ENCODE measurements at places on chromosomes 7 and 10.

DNA sequence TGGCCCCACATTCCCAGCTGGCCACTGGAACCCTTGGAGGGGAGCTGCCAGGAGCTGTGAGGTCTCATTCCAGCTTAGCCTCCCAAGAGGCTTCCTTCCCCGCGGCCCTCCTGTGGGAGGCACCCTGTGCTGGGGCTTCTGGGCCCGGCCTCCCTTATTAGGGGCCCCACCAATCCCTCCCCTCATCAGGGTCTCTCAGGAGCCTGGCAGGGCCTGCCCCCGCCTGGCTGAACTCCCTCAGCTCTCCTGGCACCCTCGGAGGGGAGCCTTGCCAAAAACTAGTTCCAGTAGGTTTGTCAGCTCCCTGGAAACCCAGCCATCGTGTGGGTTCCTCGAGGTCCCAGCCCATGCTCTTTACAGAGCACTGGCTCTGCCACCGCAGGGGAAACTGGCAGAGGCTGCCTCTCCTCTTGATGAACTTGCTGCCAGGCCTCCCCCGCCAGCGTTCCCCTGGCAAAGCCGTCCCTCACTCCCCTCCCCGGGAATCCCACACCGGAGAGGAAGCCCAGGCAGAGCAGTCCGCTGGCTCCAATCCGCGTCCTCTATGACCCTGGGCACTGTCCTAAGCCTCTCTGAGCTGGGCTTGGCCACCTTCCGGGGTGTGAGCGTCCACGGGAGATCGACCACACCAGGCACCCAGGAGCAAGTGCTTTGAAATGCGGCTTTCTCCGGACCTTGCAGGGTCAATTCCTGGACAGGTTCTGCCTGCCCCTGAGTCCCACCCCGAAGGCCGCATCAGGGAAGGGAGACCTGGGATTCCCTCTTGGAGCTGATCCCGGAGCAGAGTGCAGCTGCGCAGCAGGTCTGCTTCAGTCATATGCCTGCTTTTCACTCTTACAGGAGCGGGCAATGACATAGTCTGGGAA, 139.8 kb downstream of the ARHGAP22 start:
- DNase-seq, result no peak

- no peak for DNase-seq
These were observed 223.8 kb downstream of the USP6NL start for GRCh38 chr10:11387551-11388222.

GRCh38 chr7:81645435-81645834, 124.4 kb downstream of the HGF start:
- no peak for DNase-seq

GRCh38 chr10:7942859-7943258, 111.6 kb upstream of the GATA3 start:
- DNase-seq, result no peak

DNA sequence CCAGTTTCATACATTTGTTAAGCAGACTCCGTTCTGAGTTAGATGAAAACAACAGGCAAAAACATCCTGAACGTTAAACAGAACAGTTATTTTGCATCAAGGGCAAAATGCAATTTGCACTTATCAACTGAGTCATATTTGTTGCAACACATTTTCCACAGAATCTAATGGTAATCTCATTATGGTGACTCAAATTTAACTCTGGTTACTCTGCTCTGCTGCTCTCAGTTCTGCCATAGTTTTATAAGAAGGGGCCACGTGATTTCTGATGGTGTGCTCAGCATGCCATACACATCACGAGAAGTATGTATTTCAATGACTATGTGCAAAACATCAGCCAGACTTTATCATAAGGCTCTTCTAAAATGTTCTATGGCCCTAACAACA, 148.8 kb downstream of the CHCHD3 start:
- DNase-seq, result peak; percentile 94

GRCh38 chr7:67022511-67022910, 25.9 kb downstream of the TYW1 start:
- DNase-seq, result no peak

GRCh38 chr7:98312201-98312600, 30.7 kb downstream of the BRI3 start:
- DNase-seq, result no peak

Data from iris pigment epithelial cell (primary cell).